ENCODE measurements at places on chromosomes 6 and 20. TPM values are rescaled to one million over a fixed set of nuclear protein-coding genes. Genes with fewer than 3 reads are reported as not detected.

FKBP1A gene
- 243 TPM for total RNA-seq

DNA sequence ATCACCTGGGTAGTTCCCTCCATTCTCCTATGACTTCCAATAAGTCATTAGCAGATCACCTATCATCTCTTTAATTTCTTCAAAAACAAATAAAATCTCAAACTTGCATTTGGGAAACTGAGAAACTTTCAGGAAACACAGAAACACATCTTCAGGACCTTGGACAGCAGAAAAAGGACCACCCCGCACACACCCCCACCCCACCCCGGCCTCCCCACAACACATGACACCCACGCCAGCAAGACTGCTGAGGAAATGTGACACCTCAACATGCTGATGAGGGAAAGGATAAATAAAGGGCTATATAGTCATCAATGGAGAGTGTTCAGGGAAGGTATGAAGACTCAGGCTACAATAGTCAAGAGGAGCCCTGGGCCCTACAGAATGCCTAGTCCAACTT, 15.6 kb upstream of the TRIM39 start:
- H3K4me1 ChIP-seq = no peaks in the 10 kb centered on the region
- no peak overlapping the region for H3K4me3 ChIP-seq
- no peaks in the 10 kb centered on the region for H3K27me3 ChIP-seq
- DNase-seq = no peak

MUC22 gene
- total RNA-seq = not detected

DNA sequence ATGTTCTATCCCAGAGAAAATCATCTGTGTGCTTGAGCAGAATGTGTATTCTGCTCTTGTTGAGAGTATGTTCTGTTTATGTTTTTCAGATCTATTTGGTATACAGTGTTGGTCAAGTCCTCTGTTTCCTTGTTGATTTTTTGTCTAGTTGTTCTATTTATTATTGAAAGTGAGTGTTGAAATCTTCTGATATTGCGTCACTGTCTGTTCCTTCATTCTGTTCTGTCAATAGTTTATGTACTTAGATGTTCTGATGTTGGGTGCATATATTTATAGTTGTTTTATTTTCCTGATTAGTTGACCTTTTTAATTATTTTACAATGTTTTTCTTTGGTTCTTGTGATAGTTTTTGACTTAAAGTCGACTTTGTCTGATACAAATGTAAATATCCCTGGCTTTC, 458.7 kb upstream of the HSF2 start:
- DNase-seq = no peak
- no peak overlapping the region for H3K27ac ChIP-seq
- H3K36me3 ChIP-seq = no peaks in the 10 kb centered on the region
- no peak overlapping the region for H3K4me3 ChIP-seq
- H3K27me3 ChIP-seq = no peaks in the 10 kb centered on the region

PPIL6 gene
- total RNA-seq = 1.3 TPM

- no peaks in the 10 kb centered on the region for H3K27me3 ChIP-seq
- H3K27ac ChIP-seq = no peak overlapping the region
- no peak for DNase-seq
- no peaks in the 10 kb centered on the region for H3K36me3 ChIP-seq
- no peaks in the 10 kb centered on the region for H3K4me1 ChIP-seq
Measured at GRCh38 chr6:12528581-12529363, 187.8 kb upstream of the PHACTR1 start.

PNPLA1 gene
- total RNA-seq = not detected

GRCh38 chr20:64146936-64147477, 17.2 kb upstream of the MYT1 start:
- no peak overlapping the region for H3K4me3 ChIP-seq
- peaks cover 12% of the 10 kb centered on the region for H3K4me1 ChIP-seq
- no peak for DNase-seq
- no peaks in the 10 kb centered on the region for H3K27me3 ChIP-seq
- no peak overlapping the region for H3K27ac ChIP-seq

GRCh38 chr6:68859233-68859632, 224.2 kb downstream of the ADGRB3 start:
- no peaks in the 10 kb centered on the region for H3K4me1 ChIP-seq
- H3K36me3 ChIP-seq = no peaks in the 10 kb centered on the region
- DNase-seq = no peak
- H3K4me3 ChIP-seq = no peak overlapping the region

DPPA5 gene
- 1.5 TPM for total RNA-seq

FKBP1C gene
- total RNA-seq = 0.74 TPM

MLIP gene
- not detected for total RNA-seq

All from H1 (cell line).